ENCODE measurements at places on chromosomes 5 and 9. TPM values are rescaled to one million over a fixed set of nuclear protein-coding genes. Genes with fewer than 3 reads are reported as not detected.

The TTF1 gene
- 7.8 TPM for polyA plus RNA-seq

The PCDHGA6 gene
- 2.0 TPM for polyA plus RNA-seq

The PRRT1B gene
- 0.71 TPM for polyA plus RNA-seq

DNA sequence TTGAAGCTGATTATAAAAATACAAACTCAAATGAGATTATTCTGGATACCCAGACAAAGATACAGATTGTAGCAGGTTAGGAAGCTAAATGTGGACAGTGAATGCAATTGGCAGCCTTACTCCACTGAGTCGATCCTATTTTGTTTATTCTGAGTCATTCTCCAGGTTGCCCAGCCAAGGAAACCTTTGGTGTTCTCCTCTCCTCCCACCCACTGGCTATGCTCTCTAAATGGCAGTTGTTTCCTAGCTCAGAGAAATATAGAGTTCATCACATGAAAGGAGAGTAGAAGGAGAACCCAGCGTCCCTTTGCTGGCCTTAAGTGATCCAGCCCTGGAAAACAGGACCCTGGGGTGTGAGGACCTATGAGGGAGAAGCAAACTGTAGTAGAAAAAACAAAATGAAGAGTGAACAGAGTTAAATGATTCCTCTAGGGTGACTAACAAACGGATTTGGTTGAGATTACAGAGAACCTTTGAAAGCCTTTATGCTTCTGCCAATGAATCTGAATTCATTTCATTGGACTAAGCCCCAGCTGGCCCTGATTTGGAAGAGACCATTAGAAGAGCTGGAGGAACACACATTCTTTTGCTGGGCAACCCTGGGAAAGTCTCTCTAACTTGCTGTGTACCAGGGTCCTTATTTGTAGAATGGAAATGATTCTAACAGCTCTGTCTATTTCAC lies 95.1 kb downstream of the BRINP1 start:
- no peak for DNase-seq

- no peak for DNase-seq
Observed at GRCh38 chr9:117704024-117704575, at the start of gene TLR4. TLR4 (plus strand) TSS chr9:117704403; CDS start chr9:117704473, 70 bp downstream.

- DNase-seq: no peak
Observed at GRCh38 chr9:20551835-20552234, 70.5 kb downstream of the MLLT3 start.

GRCh38 chr9:93003552-93004407 lies 54.7 kb upstream of the SUSD3 start:
- peak; percentile 82 for DNase-seq

GRCh38 chr5:136457390-136458013 lies 92.2 kb upstream of the TRPC7 start:
- DNase-seq: no peak

DNA sequence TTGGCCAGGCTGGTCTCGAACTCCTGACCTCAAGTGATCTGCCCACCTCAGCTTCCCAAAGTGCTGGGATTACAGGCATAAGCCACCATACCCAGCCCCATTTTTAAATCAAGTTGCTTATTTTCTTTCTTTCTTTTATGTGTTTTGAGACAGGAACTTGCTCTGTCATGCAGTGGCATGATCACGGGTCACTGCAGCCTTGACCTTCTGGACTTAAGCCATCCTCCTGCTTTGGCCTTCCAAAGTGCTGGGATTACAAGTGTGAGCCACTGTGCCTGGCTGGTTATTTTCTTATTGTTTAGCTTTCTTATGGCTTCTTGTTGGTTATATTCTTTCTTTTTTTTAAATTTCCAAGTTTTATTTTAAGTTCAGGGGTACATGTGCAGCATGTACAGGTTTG lies 79.7 kb upstream of the C5orf63 start:
- DNase-seq: no peak

DNA sequence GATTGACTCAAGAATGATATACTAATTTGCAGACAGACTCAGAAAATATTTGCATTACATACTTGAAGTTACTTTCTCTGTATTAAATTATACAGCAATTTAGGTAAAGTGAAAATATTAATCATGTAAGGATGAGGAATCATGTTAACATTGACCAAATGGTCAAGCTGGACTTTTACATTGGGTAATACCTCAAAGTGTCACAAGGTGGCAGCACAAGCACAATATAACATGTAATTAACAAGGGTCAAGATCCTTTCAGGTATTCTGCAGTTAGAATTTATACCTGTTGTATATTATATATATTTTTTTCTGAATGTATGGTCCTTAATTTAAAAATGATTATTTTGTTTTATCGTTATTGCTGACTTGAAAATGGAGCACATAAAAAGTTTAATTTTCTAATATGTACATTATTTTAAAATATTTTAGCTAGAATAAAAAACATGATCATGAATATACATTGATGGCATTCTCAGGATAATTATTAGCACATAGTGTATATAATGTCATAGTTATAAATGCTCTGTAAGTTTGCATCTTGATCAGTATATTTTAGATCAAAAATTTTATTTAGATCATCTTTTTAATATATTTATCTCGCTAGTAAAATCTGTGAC lies 8.6 kb downstream of the HAPLN1 start:
- DNase-seq: peak; percentile 64

- no peak for DNase-seq
Observed at GRCh38 chr5:542319-543311, 18.4 kb upstream of the SLC9A3 start.

DNA sequence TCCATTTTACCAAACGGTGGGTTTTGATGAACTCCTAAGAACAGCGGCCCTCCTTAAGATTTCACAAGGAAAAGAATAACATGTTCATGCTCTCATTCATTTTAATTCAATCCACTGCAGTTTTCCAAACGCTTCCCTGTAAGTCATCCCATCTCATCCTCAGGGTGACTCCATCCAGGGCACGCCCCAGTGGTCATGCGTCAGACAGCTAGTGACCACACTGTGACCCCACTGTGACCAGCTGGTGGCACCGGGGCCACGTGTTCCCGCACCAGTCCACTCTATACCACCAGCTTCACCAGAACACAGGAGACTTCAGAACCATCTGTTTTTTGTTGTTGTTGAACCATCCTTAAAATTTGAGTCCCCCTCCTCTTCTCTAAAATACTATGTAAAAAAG lies 14.3 kb downstream of the ATPSCKMT start:
- no peak for DNase-seq

DNA sequence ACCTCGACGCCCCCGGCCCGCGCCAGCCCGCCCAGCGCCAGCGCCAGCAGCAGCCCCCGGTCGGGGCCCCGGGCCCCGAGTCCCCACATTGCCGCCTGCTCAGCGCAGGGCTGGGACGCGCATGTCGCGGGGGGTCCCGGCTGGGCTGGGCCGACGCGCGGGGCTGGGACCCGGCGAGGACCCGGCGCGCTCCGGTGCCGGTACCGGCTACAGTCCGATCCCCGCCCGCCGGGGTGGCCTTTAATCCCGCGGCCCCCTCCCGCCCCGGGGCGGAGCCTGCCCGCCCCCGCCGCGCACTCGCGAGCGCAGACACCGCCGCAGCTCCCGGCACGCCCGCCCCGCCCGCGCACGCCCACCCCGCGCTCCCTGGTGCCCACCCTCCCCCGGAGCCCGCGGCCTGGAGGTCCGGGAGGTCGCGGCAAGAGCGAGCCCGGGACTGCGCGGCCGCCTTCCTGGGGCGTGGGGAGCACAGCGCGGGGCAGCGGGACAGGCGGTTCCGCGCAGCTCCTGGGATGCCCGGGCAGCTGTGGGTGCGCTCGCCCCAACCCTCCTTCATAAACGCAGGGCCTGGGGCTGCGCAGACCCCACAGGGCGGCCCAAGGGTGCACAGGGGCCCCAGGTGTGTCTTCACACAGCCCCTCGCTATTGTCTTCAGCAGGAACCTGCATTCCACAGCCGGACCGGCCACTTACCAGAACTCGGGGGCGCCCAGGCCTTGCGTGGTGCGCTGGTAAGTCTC lies at the start of gene SLC9A3:
SLC9A3 (minus strand) TSS at position 216 of the 739 bp plus-strand sequence.
- no peak for DNase-seq

GRCh38 chr9:86352440-86353077 lies 1.7 kb downstream of the TUT7 start:
- DNase-seq: no peak

- DNase-seq: no peak
Observed at GRCh38 chr9:95605101-95605500, 88.3 kb upstream of the PTCH1 start.
